ENCODE measurements at places on chromosomes 2 and 18. TPM values are rescaled to one million over a fixed set of nuclear protein-coding genes. Genes with fewer than 3 reads are reported as not detected.

Gene LHCGR
- not detected for total RNA-seq

Gene ALPI
- total RNA-seq: not detected

Gene DYSF
- 0.17 TPM for total RNA-seq

Gene EIF4E2
- 87.5 TPM for total RNA-seq

Gene SLC9A4
- 0.20 TPM for total RNA-seq

Gene UGT1A9
- total RNA-seq: not detected

Gene ZBTB7C
- total RNA-seq: 0.81 TPM

Gene AGXT
- not detected for total RNA-seq

Gene TUBA3E
- not detected for total RNA-seq

Gene CEBPZOS
- total RNA-seq: 40.8 TPM

Gene MYCN
- not detected for total RNA-seq

Gene CD8B
- 2.8 TPM for total RNA-seq

Gene KIAA2012
- not detected for total RNA-seq

Gene ZNF638
- total RNA-seq: 104 TPM

Gene GBX2
- not detected for total RNA-seq

Gene C18orf54
- 11.7 TPM for total RNA-seq

Gene HOXD9
- total RNA-seq: not detected

Gene TUBA4B
- total RNA-seq: not detected

Gene KLHL30
- total RNA-seq: not detected

Gene ZNF385B
- not detected for total RNA-seq

Gene CABLES1
- 2.0 TPM for total RNA-seq

Gene GNLY
- total RNA-seq: 330 TPM

Gene HOXD13
- total RNA-seq: not detected

Gene PSMA8
- total RNA-seq: 0.27 TPM
